ENCODE measurements at places on chromosomes 2 and 18.

- no peak for DNase-seq
These were observed 21.3 kb downstream of the SLC66A2 start for GRCh38 chr18:79930020-79930642.

GRCh38 chr2:62142054-62142453 lies 53.9 kb upstream of the B3GNT2 start:
- DNase-seq: no peak

- no peak for DNase-seq
These were observed 31.6 kb downstream of the CYP26B1 start for GRCh38 chr2:72116081-72116533.

- DNase-seq: peak; percentile 11
These were observed 29.1 kb downstream of the DRC1 start for GRCh38 chr2:26430826-26431225.

- DNase-seq: no peak
These were observed 245.1 kb downstream of the KCNS3 start for GRCh38 chr2:18123577-18123976.

GRCh38 chr2:147511491-147511948 lies 333.3 kb upstream of the ACVR2A start:
- DNase-seq: peak; percentile 10

DNA sequence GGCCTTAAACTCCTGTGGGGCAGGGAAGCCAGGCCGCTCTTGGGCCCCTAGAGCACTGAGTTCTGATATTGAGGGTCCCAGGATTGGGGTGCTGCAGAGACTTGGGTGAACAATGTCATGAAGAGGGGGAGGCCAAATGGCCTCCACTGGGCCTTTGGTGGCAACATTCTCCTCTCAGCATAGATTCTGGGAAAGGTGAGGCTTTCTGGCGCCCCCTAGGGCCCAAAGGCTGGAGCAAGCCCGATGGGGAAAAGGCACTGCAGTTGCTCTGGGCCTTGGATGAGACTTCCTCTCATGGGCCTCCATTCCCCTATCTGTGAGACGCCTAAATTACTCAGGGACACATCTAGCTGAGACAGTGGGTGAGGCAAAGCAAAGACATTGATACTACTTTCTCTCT lies 84.8 kb downstream of the ACAA2 start:
- no peak for DNase-seq

DNA sequence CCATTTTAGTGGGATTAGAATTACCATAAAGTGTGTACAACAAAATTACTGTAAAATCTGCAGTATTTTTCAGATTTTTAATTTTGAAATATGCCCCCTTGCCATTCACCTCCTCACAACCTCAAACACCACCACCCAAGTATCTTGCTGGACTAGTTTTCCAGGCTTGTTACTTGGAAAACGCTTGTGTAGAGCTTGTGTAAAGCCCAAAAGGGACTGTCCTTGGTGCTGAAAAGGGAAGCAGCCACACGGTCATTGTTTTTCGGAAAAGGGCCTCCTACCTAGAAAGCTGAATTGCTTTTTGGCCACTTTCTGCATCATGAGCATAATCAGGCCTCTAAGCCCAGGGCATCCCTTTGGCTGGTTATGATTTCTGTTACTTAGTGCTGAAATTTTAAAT lies 563.4 kb downstream of the LRRTM4 start:
- DNase-seq: no peak

GRCh38 chr2:200380091-200380561 lies 73.6 kb downstream of the SPATS2L start:
- peak; percentile 52 for DNase-seq

- no peak for DNase-seq
These were observed 703.4 kb upstream of the LINC00305 start for GRCh38 chr18:64852281-64852680.

- DNase-seq: no peak
These were observed 214.8 kb downstream of the TXNL1 start for GRCh38 chr18:56423626-56424025.

GRCh38 chr18:37672932-37673595 lies 107.5 kb upstream of the CELF4 start:
- DNase-seq: no peak

DNA sequence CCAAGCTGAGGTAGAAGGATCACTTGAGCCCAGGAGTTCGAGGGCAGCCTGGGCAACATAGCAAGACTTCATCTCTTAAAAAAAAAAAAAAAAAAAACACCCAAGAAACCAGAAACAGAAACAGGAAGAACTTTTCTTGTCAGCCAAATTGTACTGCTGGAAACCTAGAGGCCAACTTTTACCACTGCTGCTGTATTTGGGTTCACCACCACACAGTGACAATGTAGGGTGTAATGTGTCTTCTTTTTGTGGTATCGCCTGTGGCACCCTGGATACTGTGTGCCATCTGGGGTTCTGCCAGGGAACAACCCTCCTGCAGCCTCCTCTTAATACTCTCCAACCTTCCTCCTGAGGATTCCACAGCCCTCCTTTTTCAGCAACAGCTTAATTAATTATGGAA lies 72.6 kb downstream of the STK39 start:
- DNase-seq: no peak

- DNase-seq: no peak
These were observed 332.8 kb downstream of the CYP26B1 start for GRCh38 chr2:71814885-71815284.

- no peak for DNase-seq
These were observed 12.6 kb upstream of the SLC9A4 start for GRCh38 chr2:102460467-102460866.

GRCh38 chr2:53467467-53468180 lies 300.0 kb upstream of the CHAC2 start:
- no peak for DNase-seq

- no peak for DNase-seq
These were observed 893.0 kb downstream of the DSC3 start for GRCh38 chr18:30149585-30149984.

GRCh38 chr2:34980689-34981088 lies 1374.9 kb upstream of the CRIM1 start:
- no peak for DNase-seq

DNA sequence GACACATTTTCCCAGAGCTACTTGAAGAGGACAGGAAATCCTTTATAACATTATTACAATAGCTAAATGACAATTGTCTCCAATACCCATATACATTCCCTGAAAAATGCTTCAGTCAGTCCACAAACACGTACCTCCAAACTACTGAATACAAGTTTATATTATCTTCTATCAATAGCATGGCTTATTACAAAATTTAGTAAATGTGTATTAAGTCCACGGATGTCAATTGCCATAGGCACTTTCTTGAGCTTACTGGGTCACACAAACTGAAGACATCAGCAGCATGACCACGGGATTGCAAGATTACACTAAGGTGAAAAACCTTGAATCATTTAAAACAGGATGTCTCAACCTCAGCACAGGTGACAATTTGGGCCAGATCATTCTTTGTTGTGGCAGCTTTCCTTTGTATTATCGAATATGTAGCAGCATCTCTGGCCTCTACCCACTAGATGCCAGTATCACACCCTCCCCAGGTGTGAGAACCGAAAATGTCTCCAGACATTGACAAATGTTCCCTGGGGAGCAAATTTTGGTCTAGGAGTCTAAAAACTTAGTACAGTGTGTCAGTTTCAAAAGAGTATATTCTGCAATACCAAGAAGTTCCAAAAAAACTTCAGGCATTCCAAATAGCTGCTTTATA lies 1.4 kb downstream of the MBD2 start:
- DNase-seq: no peak
